Mesangial cell (primary cell): ENCODE measurements at places on chromosomes 4 and X. TPM values are rescaled to one million over a fixed set of nuclear protein-coding genes. Genes with fewer than 3 reads are reported as not detected.

Gene NR3C2
- 0.81 and 2.4 TPM in 2 replicates for total RNA-seq

Gene PDLIM3
- total RNA-seq: 17.8 and 21.6 TPM in 2 replicates

Gene COL4A6
- 3.4 and 4.9 TPM in 2 replicates for total RNA-seq

Gene DIAPH2
- 6.7 and 8.3 TPM in 2 replicates for total RNA-seq

Gene EPGN
- not detected in 2 replicates for total RNA-seq

Gene VEGFC
- total RNA-seq: 27.9 and 58.3 TPM in 2 replicates

Gene STIM2
- 8.1 and 10.1 TPM in 2 replicates for total RNA-seq

Gene LUZP4
- not detected in 2 replicates for total RNA-seq

Gene ZNF280C
- 3.4 and 3.9 TPM in 2 replicates for total RNA-seq

Gene F9
- total RNA-seq: not detected in 2 replicates

Gene VSIG4
- total RNA-seq: not detected in 2 replicates

Gene HSFX1
- 0.13 and 0.81 TPM in 2 replicates for total RNA-seq

Gene HMGN5
- 0.25 and 0.65 TPM in 2 replicates for total RNA-seq

Gene MAOB
- 2.8 and 7.6 TPM in 2 replicates for total RNA-seq

Gene SPACA5
- total RNA-seq: not detected in 2 replicates

Gene TMEM150C
- 1.1 and 3.8 TPM in 2 replicates for total RNA-seq

Gene TMEM35A
- 0.16 and 0.38 TPM in 2 replicates for total RNA-seq
